ENCODE measurements at places on chromosomes 13 and 19.

GRCh38 chr19:2636897-2637683, 65.4 kb downstream of the GNG7 start:
- DNase-seq: peak; percentile 56

DNA sequence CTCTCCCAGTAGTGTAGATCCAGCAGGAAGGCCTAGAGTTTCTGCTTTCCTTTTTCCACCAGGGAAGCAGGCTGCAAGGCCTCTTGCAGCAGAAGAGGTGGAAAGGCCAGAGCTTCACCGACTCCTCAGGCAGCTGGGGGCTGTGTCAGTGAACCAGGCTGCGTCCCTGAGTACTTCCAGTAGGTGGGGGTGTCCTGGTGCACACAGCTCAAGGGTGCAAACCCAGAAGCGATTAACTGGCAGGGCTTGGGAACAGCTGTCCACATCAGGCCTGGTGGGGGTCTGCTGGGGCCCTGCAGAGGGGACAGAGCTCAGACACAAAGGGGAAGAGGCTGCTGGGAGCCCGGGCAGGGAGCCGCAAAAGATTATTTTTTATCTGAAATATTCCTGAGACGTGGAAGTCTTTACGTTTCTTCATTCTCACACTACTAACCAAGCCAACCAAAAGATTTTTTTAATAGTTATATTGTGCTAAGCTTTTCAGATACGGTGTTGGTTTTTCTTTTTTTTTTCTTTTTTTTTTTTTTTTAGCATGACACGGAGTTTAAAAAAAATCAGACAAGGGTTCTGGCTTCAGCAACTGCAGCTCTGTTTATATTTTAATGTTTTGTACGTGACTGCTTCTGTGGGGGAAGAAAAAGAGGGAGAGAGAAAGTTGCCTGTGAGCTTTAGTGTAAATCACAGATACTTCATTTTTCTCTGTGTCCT, 11.0 kb downstream of the TSHZ3 start:
- DNase-seq: no peak

GRCh38 chr19:15253513-15253912, 21.3 kb upstream of the EPHX3 start:
- DNase-seq: no peak

DNA sequence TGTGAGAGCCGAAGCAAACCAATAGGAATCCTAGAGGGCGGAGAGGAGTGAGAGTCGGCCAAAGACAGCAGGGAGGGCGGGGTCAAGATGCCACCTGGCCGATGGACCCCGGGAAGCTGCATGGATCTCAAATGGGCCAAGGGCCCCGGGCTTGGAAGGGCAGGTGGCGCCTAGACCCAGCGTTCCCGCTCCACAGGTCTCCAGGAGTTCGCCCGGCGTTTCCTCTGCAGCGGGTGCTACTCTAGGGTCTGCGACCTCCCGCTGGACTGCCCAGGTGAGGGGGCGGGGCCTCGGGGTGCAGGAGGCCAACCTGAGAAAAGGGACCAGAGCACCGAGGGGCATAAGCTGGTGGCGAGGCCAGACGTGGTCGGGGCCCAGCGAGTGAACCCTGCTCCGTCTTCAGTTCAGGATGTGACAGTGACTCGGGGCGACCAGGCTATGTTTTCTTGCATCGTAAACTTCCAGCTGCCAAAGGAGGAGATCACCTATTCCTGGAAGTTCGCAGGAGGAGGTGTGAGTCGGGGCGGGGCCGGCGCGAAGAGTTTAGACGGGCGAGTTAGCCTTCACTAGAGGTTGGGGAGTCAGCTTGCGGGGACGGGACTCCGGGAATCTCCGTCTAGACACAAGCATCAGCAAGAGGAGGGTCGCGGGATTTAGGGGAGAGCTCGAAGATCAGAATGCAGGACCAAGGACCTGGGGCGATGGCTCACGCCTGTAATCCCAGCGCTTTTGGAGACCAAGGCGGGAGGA, 9.9 kb downstream of the SPACA6 start:
- DNase-seq: no peak

- no peak for DNase-seq
Observed at GRCh38 chr19:31668921-31669320, 319.7 kb upstream of the TSHZ3 start.

GRCh38 chr13:104289400-104289799, 1223.2 kb upstream of the SLC10A2 start:
- DNase-seq: no peak

DNA sequence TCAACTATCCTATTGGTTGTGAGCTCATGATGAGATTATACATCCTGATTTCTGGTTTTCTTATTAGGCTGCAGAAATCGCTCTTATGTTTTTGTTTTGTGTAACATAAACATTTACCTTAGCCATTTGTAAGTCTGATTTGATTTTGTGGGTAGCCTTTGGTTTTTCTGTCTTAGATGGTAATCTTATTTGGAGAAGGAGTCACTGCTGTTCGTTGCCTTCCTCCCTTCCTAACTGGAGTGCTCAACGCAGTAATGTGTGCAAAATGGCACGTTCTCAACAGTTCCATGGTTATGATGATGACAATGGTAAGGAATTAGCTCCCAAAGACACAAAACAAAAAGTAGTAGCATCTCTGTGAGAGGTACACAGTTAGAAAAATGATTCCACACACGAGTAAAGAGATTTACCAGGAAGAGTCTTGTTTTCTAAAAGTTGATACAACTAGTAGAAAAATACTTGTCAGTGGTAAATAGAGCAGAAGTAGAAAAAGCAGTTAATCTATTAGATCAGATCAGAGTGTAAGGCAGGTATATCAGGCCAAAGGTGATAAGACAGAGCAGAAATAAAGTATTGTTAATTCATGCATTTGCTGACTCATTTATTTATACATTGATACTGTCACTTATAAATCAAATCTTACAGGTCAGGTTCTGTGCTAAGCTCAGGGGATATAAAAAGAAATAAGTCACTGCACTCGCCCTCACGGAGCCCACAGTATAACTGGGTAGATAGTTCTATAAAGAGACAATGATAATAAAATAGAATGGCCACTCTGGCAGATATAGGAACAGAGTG, 270.0 kb downstream of the NALCN start:
- no peak for DNase-seq

DNA sequence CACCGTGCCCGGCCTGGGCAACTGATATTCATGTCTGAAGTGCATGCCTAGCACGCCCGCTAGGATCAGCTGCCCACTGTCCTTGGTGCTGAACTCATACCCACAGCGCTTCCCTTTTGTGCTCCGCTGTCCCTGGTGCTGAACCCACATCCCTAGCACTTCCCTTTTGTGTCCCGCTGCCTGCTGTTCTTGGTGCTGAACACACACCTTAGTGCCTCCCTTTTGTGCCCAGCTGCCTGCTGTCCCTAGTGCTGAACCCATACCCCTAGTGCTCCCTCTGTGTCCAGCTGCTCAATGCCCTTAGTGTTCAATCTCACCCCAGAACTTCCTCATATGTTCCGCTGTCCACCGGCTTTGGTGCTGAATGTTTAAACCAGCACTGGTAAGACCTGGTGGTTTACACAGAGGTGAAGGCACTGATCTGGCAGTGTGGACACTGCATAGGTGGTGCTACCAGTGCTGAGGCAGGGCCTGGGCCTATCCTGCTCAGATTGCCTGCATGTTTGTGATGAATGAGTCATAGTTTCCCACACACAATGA, 26.3 kb upstream of the SIGLEC11 start:
- DNase-seq: peak; percentile 76

- DNase-seq: no peak
Observed at GRCh38 chr19:29294343-29294811, 81.4 kb upstream of the UQCRFS1 start.

GRCh38 chr13:74153316-74153715, 19.1 kb upstream of the KLF12 start:
- no peak for DNase-seq

- no peak for DNase-seq
Observed at GRCh38 chr13:71814806-71815360, 52.1 kb downstream of the DACH1 start.

GRCh38 chr19:19111967-19112580, 26.2 kb downstream of the TMEM161A start:
- DNase-seq: no peak

- no peak for DNase-seq
Observed at GRCh38 chr19:28301961-28302360, 911.0 kb downstream of the UQCRFS1 start.

DNA sequence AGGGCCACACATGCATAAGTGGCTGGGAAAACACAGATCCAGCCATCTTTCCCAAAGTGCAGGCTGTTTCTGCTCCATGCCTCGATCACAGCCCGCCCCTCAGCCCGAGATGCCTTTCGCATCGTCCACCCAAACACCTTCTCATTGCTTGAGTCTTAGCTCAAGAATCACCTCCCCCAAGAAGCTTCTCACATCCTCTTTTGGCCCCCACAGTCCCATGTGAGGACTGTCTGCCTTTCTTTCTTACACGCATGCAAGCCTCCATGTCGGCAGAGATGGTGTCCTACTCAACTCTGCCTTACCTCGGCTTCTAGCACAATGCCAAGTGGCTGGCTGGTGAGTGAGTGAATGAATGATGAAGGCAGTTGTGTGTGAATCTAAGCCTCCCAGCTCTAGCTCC, 18.1 kb upstream of the GSX1 start:
- DNase-seq: no peak

DNA sequence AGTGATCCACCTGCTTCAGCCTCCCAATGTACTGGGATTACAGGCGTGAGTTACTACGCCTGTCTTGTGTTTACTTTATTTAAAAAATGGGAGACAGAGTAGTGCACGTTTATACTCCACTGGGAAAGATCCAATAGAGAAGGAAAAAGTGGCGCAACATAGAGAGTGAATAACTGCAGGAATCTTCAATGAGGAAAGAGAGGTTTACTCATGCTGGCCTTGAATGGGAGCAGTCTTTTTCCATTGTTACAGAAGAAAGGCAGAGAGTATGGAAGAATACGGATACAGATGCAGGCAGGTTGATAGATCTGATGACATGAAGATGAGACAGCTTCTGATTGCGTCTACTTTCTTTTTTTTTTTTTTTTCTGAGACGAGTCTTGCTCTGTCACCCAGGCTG, 4.6 kb upstream of the WDFY2 start:
- DNase-seq: no peak

DNA sequence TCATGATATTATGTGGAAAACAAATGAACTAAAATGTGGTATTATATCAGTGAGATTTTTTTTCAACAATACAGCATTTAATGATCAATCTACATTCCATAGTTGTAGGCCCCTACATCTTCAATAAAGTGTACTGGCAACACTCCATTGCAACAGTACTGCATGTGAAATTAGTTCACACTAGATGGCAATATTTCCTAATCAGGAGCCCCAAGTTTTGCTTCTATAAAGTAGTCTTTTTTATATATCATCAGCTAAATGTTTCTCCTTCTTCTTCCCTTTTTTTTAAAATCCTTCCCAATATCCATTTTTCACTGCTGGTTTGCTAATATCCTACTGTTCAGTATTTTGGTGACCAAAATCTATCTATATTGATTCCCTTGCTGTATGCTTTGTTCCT, 528.3 kb upstream of the ATXN8OS start:
- DNase-seq: no peak

- DNase-seq: peak; percentile 25
Observed at GRCh38 chr19:15283141-15283883, 49.0 kb downstream of the BRD4 start.

DNA sequence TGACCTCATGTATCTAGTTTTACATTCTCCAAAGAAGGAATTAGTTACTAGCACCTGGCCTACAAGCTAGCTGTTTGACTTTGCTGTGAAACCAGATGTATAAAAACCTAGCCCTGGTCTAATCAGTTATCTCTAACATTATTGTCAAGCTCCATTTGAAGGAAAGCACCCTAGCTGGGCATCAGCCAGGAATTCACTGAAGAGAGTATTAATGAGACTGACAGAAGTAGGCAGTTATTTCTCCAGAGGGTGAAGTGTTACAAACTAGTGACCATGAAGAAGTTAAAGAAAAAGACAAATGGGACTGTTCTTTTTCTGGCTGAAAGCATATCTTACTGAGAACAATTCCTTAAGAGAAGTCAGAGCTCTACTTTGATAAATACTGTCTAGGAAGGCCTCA, 2529.3 kb upstream of the PCDH20 start:
- DNase-seq: no peak

- DNase-seq: no peak
Observed at GRCh38 chr13:46633416-46633815, 80.4 kb downstream of the LRCH1 start.

DNA sequence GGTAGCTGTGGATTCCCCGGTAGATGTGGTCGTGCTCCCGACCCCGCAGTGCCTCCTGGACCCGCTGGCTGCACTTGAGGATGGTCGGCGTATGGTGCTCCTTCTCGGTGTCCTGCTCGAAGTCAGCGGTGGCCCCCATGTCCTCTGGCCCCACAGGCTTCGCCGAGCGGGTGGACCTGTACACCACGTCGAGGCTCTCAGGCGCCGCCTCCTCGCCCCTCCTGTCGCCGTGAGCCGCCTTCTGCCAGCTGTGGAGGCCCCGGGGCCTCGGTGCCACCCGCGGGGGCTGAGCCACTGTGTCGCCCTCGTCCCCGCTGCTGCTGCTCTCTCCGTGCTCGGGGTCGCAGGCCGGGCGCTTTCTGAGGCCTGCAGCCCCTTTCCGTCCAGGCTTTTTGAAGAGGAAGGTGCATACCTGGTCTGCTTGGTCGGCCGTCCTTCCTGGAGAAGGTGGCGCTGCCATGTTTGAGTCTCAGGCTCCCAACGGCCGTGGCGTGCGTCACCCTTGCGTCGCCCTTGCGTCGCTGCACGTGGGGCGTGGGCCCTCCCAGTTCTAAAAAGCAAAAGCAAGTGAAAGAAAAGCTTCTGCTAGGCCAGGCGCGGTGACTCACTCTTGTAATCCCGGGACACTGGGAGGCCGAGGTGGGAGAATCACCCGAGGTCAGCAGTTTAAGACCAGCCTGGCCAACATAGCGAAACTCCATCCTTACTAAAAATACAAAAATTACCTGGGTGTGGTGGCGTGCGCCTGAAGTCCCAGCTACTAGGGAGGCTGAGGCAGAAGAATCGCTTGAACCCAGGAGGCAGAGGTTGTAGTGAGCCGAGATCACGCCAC, at the start of gene RNF113B:
Gene RNF113B, minus strand, starts transcription at position 493 of the 832 bp plus-strand sequence. Its CDS starts 33 bp downstream, at position 460.
- DNase-seq: no peak

DNA sequence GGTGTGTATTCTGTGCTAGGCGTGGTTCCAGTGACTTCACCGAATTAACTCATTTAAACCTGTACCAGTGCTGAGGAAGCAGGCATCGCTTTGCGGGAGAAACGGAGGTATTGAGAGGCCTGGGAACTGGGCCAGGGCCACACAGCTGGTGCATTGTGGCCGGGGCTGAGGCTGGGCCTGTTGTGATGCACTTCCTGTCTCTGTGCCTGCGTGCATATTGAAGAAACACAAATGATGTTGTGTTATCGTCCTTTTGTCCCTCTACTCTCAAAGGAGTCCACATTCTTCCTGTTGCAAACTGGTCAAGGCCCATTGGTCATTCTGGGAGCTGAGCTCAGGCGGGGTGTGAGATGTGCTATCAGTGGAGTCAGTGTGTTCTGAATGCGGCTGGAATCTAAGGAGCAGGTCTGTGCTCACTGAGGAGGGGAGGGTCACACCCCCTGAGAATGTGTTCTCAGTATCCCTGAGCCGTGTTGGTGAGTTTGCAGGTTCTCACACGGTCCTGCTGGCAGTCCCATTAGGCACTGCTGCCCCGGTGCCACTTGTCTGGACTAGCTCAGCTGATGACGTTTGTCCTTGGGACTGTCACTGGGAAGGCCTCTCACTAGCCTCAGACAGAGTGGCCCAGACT, 62.1 kb downstream of the ARHGEF7 start:
- no peak for DNase-seq

Data from T-helper 2 cell treated with Interferon-gamma antibody and Interleukin-4, amounts not matched to agents 5 μg/mL and 100 μg/mL, for 36 hours (primary cell).